ENCODE measurements at places on chromosomes 5 and 9. TPM values are rescaled to one million over a fixed set of nuclear protein-coding genes. Genes with fewer than 3 reads are reported as not detected.

Gene NKD2
- total RNA-seq: 24.6 TPM

DNA sequence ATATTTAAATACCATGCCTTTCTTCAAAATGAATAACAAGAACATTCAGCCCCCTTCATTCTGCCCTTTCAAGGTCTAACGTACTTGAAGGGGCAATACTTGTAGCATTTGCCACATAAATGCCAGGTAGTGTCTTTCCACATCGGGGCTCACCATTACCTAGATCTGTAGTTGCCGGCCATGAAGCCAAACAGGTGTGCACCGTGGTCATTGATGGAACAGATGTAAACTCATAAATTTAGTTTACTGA is 193.0 kb downstream of the CD180 start:
- DNase-seq: no peak

DNA sequence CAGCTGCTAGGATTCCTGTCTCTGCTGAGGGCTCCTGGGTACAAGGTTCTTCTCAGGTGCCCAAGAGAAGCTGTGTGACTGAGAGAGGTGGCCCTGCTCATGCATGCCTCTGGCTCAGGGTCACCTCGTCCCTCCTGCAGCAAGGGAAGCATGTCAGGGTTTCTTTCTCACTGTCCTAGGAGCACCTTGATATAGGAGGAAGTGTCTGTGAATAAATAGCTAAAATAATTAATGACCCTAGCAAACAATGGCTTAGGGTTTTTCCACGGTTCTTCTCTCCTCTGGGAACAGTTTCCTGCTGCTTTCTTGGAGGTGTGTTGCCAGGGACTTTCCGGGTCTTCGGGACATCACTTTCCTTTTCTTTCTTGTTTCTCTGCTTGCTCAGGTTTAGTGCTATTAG is 87.2 kb downstream of the ARHGAP26 start:
- no peak for DNase-seq

GRCh38 chr9:100803956-100804355 is 224.6 kb upstream of the PLPPR1 start:
- DNase-seq: no peak

- no peak for DNase-seq
These were observed 130.6 kb upstream of the EPB41L4A start for GRCh38 chr5:112549605-112550166.

DNA sequence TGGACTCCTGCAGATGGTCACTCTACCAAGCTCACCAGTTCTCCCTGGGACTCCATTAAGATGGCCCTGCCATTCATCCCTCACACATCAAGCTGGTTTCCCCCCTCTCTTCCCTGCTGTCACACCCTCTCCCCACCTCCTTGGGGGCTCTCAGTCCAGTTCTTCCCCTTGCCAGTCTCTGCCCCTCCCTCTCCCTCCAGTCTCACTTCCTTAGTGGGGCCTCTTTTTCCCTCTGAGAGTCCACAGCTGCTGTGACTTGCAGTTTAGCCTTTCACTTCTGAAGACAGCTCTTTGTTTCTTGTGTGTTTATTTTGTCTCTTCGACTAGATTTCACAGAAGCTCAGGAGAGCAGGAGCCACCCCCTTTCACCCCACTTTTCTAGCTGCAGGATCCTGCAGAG is 10.5 kb downstream of the DOCK2 start:
- peak; percentile 15 for DNase-seq

- no peak for DNase-seq
These were observed 149.7 kb upstream of the ADAMTS16 start for GRCh38 chr5:4990462-4990861.

- no peak for DNase-seq
These were observed 22.1 kb downstream of the XRCC4 start for GRCh38 chr5:83099445-83099844.

DNA sequence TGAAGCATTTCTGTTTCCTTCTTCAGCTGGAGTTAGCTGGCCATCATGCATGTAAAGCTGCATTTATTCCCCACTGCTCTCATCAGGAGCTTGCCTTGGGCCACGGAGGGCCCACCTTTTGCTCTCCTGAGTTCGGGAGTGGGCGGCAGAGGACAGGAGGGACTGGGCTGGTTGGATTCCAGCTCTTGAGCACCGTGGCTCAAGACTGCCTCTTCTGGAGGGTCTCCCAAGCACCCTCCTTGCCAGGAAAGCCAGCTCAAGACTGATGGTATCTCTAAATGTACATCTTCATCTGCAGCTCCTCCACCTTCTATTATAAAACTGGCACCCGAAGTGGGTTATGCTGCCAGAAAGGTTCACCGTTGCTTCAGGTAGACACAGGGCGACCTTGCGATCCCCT is 399.6 kb upstream of the IRX1 start:
- no peak for DNase-seq

DNA sequence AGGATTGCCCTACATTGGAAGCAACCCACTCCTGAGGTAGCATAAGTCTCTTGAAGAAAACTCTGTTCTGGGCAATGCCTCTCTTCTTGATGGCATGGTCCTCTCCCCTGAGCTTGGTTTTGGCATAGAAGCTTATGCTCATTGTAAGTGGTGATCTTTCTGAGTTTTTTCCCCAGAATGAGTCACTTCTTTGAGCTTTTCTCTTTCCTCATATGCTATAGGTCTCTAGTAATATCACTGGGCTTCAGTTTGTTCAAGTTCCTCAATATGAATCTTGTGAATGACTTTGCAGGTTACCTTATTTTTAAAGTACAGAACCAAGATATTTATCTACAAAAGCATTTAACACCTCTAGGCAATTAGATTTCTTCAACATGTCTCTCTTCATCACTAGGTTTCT is 76.5 kb upstream of the ATG10 start:
- no peak for DNase-seq

- DNase-seq: no peak
These were observed 78.4 kb downstream of the NDFIP1 start for GRCh38 chr5:142186857-142187594.

Gene TNIP1
- total RNA-seq: 106 TPM

DNA sequence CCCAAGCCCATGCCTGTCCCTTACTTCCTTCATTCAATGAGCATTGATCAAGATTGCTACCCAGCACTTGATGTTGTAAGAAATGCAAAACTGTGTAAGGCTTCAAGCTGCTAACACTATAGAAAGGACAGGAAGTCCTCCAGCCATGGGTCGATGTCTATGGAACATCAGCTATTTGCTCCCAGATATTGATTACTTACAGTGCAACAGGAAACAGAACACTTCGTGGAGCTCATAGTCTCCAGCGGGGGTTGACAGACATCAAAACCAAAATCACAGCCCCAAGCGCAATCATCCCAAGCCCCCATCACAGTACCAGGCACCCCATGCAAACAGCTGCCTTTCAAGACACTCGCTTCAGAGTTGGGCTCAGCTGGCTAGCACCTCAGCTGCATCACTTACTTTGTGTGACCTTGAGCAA is 26.8 kb upstream of the DUSP1 start:
- no peak for DNase-seq

DNA sequence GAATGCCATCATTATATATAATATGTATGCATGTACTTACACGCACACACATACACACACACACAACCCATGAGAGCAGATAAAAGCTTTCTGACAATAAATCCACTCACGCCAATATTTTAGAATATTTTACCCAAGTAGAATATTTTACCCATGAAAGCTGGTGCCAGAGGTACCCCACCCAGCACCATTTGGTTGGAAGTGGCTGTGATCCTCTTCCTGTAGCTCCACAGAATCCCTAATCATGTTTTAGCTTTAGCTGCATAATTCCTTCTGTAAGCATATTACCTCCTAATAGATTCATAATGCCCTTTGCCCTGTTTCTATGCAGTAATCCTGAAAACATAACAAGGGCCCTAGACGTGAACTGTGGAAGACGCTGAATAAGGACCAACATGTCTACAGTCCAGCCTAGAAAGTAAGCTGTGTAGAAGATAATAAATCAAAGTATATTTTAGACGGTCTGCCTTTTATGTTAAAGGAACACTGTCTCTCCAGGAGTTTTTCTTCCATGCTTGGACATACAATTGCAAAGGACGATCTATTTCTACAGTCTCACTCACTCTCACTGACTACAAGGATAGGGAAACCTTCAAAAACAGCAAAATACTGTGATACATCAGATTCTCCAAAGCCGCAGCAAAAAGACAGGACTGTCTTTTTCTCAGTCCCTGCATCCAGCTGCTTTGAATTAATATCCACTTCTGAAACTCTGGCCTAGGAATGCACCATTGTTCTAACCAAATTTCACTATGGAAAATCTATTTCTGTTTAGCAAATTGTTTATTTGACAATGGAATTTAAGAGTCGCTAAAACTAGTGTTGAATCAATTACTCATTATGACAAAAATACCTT is 98.2 kb downstream of the USP20 start:
- peak; percentile 26 for DNase-seq

Gene AJM1
- total RNA-seq: 0.72 TPM

GRCh38 chr5:151770383-151771258 is 1.1 kb upstream of the G3BP1 start:
- DNase-seq: peak; percentile 74

GRCh38 chr5:122180863-122181548 is 51.7 kb downstream of the ZNF474 start:
- DNase-seq: peak; percentile 65

- no peak for DNase-seq
These were observed 247.0 kb upstream of the TNC start for GRCh38 chr9:115364991-115365390.

GRCh38 chr5:99827136-99827535 is 708.0 kb upstream of the FAM174A start:
- DNase-seq: no peak

GRCh38 chr9:72863456-72864094 is 89.3 kb downstream of the ALDH1A1 start:
- no peak for DNase-seq

Gene IFNA21
- total RNA-seq: not detected

DNA sequence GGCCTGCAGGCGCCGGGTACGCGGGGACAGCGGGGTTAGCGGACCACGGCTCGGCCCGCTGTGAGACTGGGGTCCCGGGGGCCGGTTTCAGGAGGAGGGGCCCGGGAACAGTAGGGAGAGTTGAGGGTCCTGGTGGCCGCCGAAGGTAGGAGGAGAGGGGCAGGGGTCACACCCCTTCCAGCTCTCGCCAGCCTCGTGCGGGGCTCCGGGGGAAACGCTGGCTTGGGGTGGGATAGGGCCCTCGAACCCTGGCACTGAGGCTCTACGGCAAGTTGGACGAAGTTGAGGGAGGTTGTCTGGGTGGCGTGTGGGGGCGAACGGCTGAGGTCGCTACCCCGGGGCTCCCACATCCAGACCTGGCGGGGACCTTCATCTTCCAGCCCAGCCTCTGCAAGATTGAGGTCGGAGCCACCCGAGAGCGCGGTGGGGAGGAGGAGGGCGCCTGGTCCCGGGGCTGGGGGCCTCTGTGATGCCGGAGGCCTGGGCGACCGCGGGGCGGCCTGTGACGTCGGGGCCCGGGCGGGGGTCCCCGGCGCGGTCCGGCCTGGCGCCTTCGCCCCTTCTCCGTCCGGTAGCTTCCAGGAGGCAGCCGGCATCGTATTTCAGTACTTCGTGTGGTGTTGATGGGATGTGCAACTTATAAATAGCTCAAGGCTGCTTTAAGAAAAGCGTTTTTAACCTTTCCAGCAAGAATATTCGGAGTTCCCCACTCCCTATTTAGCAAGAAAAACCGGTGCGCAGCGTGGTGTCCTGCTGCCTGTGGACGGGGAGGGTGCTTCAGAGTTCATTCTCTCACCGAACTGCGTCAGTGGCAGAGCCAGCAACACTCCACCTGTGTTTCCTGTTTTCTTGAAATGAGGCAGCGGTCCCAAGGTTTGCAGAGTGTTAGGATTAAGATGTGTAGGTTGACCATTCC is 902 bp downstream of the HABP4 start:
- DNase-seq: peak; percentile 28

GRCh38 chr9:3916984-3917383 is 382.9 kb downstream of the GLIS3 start:
- DNase-seq: peak; percentile 52

Gene ISL1
- not detected for total RNA-seq

DNA sequence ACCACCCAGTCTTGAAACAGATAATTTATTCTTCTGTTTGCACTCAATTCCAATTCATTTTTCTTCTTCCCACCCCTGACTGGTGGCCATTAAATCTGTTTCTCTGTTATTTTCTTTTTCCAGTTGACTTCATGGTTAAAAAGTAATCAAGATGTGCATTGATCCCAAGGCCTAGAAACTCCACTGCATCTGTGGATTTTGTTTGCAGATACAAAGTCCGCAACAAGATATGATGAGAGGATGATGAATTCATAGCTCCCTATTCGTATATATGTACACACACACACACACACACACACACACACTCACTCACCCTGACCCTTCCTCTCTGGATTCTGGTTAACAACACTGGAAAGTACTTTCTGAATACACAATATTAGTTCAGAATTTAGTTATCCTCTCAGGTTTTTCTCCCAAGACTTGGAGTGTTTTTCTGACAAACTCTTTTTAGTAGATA is 52.4 kb downstream of the CD180 start:
- no peak for DNase-seq

Gene SLCO4C1
- total RNA-seq: under 0.01 TPM

- DNase-seq: no peak
These were observed 26.6 kb upstream of the C5orf58 start for GRCh38 chr5:170206216-170206615.

DNA sequence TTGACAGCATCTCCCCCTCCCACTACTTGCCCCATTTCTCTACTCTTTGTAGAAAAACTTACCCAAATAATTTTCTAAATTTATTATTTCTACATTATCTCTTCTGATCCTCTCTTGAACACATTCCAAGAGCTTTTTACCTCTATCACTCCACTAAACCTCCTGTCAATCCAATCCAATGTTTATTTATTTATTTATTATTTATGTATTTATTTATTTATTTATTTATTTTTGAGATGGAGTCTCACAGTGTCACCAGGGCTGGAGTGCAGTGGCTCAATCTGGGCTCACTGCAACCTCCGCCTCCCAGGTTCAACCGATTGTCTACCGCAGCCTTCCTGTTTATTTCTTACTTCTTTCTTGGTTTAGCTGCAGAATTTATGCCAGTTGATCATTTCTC is 178.5 kb upstream of the GAS1 start:
- no peak for DNase-seq

GRCh38 chr5:151079838-151080612 is 809 bp downstream of the TNIP1 start:
- DNase-seq: peak; percentile 65

- DNase-seq: no peak
These were observed 1.1 kb downstream of the PCYOX1L start for GRCh38 chr5:149358868-149359495.

Gene PNPLA7
- total RNA-seq: not detected

Gene GOLM1
- 29.9 TPM for total RNA-seq

GRCh38 chr5:39505791-39506190 is 81.0 kb upstream of the DAB2 start:
- DNase-seq: no peak

GRCh38 chr5:86974955-86975354 is 292.7 kb upstream of the RASA1 start:
- peak; percentile 14 for DNase-seq

Gene BICD2
- total RNA-seq: 20.1 TPM
